ENCODE measurements at places on chromosomes 4 and X. TPM values are rescaled to one million over a fixed set of nuclear protein-coding genes. Genes with fewer than 3 reads are reported as not detected.

Gene CDS1
- total RNA-seq: 35.8 TPM

- no peak for DNase-seq
These were observed 46.1 kb downstream of the PGRMC2 start for GRCh38 chr4:128241425-128241913.

DNA sequence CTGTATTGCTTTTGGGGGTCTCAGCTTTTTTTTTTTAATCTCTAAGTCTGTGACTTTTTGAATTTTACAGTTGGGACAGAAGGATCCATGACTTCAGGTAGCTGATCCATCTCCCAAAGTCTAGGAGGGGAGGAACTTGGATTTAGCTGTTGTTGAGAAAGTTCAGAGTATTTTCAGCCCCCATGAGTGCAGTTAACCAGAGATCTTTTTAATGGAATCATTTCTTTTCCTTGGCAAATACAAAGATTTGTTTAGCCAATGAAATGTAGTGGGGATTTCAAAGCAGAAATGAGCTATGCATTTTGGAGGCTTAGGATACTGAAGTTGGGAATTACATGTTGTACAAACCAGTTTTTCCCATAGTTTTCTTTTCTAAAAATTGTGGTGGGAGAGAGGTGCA is 18.1 kb downstream of the FNIP2 start:
- no peak for DNase-seq

- no peak for DNase-seq
These were observed 115.4 kb upstream of the STK26 start for GRCh38 chrX:131907488-131908314.

- DNase-seq: no peak
These were observed 638.4 kb downstream of the IL1RAPL1 start for GRCh38 chrX:29225670-29226069.

- DNase-seq: no peak
These were observed 524.0 kb downstream of the DMD start for GRCh38 chrX:32687379-32687778.

- no peak for DNase-seq
These were observed 27.7 kb downstream of the AGTR2 start for GRCh38 chrX:116198235-116198634.

- no peak for DNase-seq
These were observed 2.0 kb downstream of the TSPAN5 start for GRCh38 chr4:98656443-98656842.

GRCh38 chrX:136157187-136157586 is 9.9 kb downstream of the FHL1 start:
- DNase-seq: no peak

GRCh38 chr4:117957571-117957970 is 76.7 kb upstream of the NDST3 start:
- no peak for DNase-seq

- DNase-seq: no peak
These were observed 39.4 kb downstream of the ZCCHC12 start for GRCh38 chrX:118862979-118863378.

DNA sequence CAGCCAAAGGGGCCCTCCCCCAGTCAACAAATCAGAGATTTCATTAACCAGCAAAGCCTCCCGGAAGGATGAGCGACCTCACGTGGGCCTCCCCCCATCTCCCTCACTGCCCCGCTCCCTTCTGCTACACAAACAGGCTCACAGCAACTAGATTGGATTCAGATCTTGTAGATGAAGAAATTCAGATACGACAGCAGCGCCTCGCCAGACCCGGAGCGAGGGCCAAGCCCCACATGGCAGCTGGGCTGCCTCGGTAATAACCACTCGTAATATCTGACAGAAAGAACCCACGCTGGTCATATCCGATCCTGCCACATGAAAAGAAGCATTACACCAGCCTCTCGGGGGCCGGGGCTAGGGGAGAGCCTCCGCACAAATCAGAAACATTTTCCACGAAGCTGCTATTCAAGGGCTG is 581.3 kb downstream of the BCOR start:
- no peak for DNase-seq

DNA sequence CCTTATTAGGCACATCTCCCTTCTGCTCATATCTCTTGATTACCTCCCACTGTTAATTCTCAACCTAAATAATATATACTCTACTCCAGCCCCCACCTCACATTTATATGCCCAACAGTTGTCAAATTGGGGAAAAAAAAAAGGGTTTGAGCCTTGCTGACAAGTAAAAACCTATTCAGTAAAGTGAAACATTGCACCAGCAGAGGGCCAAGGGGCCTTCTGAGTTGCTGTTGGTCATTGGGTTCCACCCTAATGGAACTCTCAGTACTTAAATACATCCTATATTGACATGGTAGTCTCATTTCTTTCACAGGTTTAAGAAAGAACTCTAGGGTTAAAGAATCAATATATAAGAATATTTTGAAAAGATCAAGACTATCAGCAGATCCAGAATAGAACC is 362.2 kb downstream of the SMARCA1 start:
- DNase-seq: no peak

Gene PLAC1
- total RNA-seq: 0.23 TPM

DNA sequence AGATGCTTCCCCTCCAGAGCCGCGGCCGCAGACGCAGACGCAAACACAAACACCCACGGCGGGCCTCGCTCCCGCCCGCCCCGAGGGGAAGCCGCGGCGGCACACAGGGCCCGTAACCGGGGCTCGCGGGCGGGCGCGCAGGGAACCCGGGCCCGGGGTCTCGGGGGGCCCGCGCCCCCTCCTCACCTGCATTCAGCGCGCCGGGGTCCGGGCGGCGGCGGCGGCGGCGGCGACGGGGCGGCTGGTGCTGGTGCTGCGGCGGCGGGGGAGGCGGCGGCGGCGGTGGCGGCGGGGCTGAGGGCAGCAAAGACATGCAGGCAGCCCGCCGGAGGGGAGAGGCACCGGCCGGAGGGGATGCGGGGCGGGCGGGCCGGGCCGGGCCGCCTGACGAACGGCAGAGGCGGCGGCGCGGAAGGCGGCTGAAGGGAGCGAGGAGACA is 255 bp upstream of the CNOT6L start:
- no peak for DNase-seq

- peak; percentile 52 for DNase-seq
These were observed 77.5 kb downstream of the IRF2 start for GRCh38 chr4:184396570-184397515.

DNA sequence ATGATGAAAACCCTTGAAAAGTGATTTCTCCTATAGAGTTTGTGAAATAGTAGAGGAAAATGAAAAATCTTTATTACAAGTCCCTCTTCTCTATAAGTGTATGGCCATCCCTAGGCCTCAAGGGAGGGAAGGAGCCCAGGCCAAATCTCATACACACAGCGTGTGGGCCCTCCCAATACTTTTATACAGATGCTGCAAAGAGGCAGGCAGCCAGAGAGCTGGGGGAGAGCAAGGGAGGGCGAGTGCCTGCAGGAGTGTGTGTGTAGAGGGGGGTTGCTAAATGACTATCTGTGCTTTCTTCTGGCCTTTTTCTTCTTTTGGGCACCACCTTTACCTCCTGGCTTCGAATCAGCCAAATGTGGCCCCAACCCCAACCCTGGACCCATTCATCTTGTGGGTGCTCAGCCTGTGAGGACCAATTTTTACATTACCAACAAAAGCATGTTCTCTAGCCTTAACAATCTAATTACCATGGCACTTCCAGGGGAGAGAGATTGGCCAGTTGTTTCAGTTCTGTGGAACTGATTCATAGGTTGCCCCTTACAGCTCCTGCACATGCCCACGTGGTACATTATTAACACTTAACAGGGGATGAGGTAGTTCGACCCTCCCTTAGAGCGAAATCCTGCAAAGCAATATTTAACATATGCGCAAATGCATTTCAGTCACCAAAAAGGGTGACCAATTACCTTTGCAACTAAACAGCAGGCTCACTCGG is 2.0 kb downstream of the GPC3 start:
- no peak for DNase-seq

Gene WDFY3
- 89.8 TPM for total RNA-seq

Gene NSG1
- 133 TPM for total RNA-seq

Gene FAM47A
- not detected for total RNA-seq

- peak; percentile 79 for DNase-seq
These were observed 99.0 kb downstream of the DHRSX start for GRCh38 chrX:2401590-2402360.

Gene TBC1D25
- 43.8 TPM for total RNA-seq

Gene ODAPH
- not detected for total RNA-seq

Gene ANXA10
- total RNA-seq: not detected

Gene HSFX1
- not detected for total RNA-seq
